ENCODE measurements at places on chromosomes 5 and 9.

- no peak for DNase-seq
Observed at GRCh38 chr9:1415146-1415545, 365.0 kb downstream of the DMRT2 start.

DNA sequence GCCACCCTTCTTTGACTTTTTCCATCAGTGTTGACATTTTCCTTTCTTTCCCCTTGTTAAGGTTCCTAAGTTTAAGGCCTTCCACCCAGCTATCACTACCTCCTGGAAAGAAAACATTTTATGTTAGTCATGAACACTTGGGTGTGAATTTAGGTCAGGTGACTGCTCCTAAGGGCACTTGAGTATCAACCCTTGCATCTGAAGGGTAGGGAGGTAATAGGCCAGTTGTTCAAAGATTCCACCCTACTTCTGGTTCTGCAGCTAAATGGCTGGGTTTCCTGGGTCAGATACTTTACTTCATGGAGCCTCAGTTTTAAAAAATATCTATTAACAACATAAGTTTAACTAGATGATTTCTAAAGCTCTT, 49.1 kb upstream of the OSMR start:
- DNase-seq, result no peak

DNA sequence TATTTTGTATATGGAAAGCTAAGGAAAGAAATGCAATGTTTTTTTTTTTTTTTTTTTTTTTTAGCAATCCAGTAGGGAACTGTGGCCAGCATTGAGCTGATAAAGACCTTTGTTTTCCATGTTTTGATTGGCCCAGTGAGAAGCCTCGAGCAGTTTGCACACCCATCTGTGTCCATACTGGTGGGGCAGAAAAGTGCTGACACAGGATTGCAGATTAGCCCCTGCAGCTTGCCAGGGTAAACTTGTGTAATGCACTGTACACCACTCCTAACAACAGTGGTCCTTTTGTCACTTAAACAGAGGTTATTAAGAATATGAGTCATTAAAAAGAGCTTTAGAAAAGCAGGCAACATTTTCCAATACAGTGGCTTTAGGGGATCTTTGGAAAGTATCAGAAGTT, 132.8 kb upstream of the CDKN2B start:
- DNase-seq, result no peak

DNA sequence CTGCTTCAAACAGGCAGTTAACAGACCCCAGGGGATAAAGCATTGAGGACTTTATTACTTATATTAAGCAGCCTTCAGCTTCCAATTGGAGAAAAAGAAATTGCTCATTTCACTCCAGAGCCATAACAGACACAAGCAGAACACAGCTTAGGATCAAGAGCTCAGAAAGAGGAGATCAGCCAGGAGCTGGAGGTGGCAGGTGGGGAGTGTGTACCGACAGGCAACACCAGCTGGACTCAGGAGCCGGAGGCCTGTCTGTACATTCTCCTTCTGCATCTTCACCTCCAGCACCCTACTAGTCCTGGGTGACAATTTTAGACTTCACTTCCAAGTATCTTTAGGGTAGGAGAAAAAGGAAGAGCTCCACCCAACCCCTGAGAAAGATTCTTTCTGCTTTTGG, 35.8 kb downstream of the NRG2 start:
- DNase-seq, result no peak

GRCh38 chr5:87053146-87053545, 214.5 kb upstream of the RASA1 start:
- no peak for DNase-seq

DNA sequence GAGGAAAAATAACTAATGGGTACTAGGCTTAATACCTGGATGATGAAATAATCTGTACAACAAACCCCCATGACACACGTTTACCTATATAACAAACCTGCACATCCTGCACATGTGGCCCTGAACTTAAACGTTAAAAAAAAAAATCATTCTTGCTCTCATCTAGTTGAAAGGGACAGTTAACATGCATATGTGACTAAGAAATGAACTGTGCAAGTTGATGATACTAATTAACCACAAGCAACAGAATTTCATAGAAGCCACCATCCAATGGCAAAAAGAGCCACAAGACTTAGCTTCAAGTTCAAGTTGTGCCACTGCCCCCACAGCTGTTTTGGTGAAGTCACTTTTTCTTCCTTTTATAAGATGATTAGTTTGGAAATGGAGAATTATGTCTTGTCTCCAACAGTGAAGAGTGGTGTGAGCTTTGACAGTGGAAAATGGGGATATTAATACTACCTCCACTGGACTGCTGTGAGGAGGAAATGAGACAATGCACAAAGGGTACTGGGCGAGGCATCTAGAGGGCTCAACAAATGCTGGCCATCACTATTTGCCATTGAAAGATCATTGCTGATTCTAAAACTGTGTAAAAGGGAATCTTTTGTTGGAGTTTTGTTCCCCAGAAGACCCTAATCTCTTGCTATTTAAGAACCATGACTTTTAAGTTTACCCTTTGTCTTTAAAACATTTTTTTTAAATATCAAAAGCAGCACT, 202.1 kb downstream of the EBF1 start:
- no peak for DNase-seq

GRCh38 chr9:88706193-88707113, 171.5 kb downstream of the NXNL2 start:
- no peak for DNase-seq

GRCh38 chr5:128174951-128175350, 91.4 kb downstream of the SLC12A2 start:
- no peak for DNase-seq

DNA sequence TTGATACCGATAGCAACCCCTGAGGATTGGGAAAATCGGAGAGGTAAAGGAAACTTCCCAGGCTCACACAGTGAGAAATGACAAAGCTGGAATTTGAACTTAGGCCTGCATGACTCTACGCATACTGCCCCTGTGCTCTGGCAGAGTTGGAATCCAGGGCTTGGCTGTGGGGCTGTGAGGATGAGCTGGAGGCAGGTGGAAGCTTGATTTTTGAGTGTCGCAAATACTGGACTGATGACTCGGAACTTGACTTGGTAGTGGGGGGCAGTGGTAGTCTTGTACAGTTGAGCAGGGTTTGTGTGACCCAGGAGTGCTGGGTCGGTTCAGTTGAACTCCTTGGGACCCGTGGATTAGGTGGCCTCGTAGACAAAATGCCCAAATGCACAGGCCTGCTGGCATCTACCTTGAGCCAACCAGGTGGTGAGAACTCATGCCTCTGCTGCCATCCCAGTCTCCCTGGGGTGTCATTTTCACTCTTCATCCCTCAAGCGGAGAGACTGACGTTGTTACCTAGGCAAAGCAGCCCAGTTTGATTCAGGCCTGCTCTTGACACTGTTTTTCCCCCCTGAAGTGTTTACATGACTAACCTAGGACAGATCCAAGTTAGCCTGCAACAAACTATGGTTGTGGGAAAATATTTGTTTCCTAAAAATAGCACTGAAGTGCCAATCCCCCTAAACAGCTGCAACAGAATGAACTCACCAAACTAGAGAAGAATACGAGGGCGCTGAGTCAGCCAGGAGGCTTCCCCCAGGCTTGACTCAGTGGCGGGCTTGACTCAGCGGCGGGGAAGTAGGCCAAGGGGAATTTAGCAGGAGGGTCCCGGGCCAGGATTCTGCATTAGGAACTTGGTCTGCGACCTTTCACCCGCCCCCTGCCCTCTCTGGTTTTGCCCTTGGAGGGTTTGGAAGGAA, 45.7 kb upstream of the ORM1 start:
- DNase-seq, result no peak

DNA sequence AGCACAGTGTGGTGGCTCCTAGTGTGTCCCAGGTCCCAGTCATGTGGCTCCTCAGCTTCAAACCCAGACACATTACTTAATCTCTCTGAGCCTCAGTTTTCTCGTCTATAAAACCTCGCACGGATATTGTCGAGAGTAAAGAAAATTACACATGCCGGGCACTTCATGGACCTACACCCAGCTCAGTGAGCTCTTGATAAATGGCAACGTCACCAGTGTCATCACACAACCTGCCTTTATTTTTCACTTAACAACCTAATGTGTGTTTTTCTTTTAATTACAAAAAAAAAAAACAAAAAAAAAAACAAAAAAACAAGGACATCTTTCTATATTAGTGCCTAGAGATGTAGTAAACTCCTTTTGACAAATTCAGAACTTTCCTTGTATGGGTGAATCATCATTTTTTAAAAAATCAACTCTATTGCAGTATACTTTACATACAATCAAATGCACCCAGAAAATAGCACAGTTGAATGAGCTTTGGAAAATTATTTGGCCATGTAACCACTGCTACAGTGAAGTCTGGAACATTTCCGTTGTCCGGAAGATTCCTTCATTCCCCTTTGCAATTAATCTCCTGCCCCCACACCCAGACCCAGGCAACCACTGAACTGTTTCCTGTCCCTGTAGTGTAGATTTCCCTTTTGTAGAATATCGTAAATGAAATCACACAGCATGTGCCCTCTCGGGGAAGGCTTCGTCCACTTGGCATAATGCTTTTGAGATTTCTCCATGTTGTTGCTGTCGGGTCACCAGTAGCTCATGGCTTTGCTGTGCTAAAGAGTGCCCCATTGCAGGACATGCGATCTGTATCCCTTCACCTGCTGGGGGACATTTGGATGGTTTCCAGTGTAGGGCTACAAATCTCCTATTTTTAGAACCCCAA, 100.4 kb upstream of the LARP1 start:
- no peak for DNase-seq

GRCh38 chr5:115686051-115686737, 60.4 kb upstream of the TMED7 start:
- DNase-seq, result no peak

GRCh38 chr5:156991714-156992113, 28.7 kb upstream of the TIMD4 start:
- DNase-seq, result no peak

GRCh38 chr5:129110742-129111141, 16.2 kb downstream of the ISOC1 start:
- no peak for DNase-seq

DNA sequence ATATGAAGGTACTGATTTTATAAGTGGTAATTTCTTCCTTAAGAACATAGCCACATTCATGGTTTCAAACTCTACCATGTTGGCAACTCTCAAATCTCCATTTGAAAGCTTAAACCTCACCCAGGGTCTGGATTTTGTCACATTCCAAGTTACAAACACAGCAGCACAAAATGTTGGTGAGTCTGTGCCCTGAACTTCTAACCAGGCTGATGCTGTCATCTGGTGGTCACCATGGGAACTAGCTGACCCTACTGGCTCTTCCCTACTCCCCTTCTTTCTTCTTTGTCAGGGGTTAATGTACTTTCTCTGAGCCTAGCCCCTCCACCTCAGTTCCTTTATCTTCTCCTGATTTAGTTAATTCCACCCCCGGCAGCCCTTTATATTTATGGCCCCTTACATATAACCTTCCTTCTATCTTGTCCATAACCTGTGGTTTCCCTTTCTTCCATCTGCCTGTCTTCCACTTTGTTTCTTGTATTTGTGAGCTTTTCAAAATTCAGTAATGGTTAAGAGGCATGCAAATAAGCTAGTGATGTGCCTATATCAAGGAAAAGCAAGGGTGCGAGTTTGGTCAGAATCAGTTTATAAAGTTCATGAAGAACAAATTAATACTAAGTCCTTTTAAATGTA, 35.9 kb downstream of the TGFBR1 start:
- peak; percentile 75 for DNase-seq

GRCh38 chr9:122364783-122365150, 6.1 kb upstream of the PTGS1 start:
- DNase-seq, result no peak

DNA sequence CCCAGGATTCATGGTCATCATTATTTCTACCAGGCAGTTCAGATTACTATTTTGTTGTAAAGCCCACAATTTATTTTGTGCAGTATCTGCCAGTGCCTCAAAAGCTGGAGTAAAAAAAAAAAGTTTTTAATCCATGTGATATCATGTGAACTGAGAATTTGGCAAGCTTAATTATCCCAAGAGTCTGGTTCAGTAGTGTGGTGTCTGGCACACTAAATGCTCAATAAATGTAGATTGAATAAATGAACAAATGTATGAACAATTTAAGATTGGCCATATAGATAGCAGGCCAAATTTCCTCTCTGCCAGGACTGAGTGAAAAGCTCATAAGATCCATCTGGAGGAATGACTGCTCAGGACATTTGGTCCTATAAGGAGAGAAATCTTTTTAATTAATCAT, 533.0 kb downstream of the TLE1 start:
- no peak for DNase-seq

DNA sequence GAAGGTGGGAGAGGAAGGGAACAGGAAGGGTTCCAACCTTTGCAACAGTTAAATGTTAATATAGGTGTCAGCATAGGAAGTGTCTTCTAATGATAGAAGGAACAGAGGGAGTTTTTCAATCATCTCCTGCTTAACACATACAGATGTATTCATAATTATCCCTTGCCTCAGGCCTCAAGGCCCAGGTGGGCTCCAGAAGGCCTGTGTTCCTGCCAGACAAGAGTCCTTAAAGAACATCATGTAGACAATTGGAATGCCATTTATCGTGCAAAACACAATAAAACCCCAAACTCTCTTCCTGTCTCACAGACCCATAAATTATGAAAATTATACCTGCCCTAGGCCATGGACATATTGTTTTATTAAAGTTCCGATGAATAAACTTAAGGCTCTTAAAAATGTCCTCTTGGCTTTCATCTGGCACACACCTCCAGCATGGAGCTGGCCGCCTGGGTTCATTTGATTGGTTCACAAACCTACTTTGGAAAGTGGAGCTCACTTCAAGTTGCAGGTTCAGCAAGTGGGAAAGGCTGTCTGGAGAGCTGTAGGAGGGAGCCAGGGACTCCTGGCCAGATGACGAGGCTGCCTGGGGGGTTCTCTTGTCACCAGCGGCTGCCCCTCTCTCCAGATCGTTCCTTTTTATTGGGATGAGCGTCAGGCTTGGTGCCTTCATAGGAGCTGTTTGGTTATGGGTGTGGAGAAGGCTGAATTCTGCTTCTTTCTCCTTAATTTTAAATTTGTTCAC, 17.5 kb downstream of the SPRY4 start:
- DNase-seq, result no peak

DNA sequence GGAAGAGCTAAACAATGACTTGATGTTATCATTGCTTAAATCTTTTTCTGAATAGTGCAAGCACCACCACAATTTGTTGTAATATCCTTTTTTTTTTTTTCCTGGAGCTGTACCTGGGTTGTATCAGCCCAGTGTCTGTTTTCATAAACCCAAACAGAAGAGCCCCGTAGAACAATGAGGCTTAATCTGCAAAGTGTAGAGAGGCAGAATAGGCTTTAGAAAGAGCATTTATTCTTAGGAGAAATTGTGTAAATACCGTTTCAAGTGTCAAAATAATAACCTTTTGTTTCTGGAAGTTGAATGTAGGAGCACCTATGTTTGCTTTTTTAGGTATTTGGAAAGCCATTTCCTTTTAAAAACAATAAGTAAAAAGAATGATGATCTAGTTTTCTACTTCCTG, 26.4 kb downstream of the RGS7BP start:
- no peak for DNase-seq

DNA sequence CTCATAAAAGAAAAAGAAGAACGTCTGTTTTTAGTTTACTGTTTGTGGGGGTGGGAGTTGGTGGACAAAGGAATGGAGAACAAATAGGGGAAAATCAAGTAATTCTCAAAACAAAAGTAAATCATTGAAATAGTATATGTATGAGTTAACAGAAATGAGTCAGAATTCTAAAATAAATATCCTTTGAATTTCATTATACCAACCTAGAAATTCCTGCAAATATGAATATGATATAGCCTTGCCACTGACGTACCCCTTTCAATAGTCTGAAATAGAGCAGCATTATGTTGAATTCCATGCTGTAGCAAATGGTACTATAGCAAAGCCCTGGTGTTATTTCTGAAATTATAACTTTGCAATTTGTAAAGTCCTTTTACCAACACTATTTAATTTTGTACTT, 29.6 kb upstream of the DTWD2 start:
- no peak for DNase-seq
